ENCODE measurements at places on chromosomes 3 and 15. TPM values are rescaled to one million over a fixed set of nuclear protein-coding genes. Genes with fewer than 3 reads are reported as not detected.

The NEK10 gene
- 23.0 TPM for total RNA-seq

The DAZL gene
- total RNA-seq = not detected

The PIK3R4 gene
- total RNA-seq = 27.0 TPM

The ADAMTSL3 gene
- 0.26 TPM for total RNA-seq

The GOLGA6L7 gene
- total RNA-seq = not detected

Data from fibroblast of lung (primary cell).